ENCODE measurements at places on chromosomes 4 and X. TPM values are rescaled to one million over a fixed set of nuclear protein-coding genes. Genes with fewer than 3 reads are reported as not detected.

DNA sequence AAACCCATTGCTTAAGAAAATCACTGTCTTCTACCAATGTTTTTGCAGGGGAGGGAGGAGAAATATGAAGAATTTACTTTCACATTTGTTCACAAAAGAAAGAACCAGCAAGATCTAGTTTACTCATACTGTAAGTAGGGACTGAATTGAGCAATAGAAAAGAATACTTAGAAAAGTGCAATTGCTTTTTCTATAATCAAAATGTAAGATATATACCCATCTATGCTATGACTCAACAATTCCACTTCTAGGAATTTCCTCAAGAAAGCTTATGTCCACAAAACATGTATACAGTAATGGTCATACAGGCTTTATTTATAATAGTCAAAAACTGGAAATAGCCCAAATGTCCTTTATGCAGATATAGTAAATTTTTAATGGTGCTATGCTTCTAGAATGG lies 196.4 kb downstream of the LRBA start:
- peaks cover 24% of the 10 kb centered on the region for H3K36me3 ChIP-seq
- no peak overlapping the region for H3K27ac ChIP-seq
- H3K4me3 ChIP-seq = no peak overlapping the region
- no peaks in the 10 kb centered on the region for H3K27me3 ChIP-seq

DNA sequence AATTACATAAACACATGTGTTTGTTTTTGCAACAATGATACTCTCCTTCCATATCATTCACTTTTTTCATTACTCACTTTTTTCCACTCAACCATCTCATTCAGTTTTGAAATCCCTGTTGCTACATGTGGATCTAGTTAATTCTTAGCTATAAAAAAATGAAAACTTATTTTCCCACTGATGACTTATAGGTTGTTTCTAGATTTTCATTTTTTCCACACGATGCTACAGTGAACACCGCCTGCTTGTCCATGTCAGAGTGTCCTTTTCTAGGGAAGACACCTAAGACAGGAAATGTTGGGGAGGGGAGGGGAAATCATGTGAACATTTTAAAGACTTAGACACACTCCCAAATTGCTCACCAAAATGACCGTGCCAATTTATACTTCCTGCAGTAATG lies 70.2 kb downstream of the SUPT20HL2 start:
- peaks cover 2% of the 10 kb centered on the region for H3K27me3 ChIP-seq
- H3K27ac ChIP-seq = no peak overlapping the region
- no peaks in the 10 kb centered on the region for H3K36me3 ChIP-seq
- no peak overlapping the region for H3K4me3 ChIP-seq
- DNase-seq = no peak

The MAGEA9B gene
- not detected for total RNA-seq

GRCh38 chr4:21742326-21742725 lies 206.2 kb downstream of the KCNIP4 start:
- no peak overlapping the region for H3K27ac ChIP-seq
- no peaks in the 10 kb centered on the region for H3K4me1 ChIP-seq
- DNase-seq = no peak
- H3K4me3 ChIP-seq = no peak overlapping the region
- no peaks in the 10 kb centered on the region for H3K36me3 ChIP-seq

DNA sequence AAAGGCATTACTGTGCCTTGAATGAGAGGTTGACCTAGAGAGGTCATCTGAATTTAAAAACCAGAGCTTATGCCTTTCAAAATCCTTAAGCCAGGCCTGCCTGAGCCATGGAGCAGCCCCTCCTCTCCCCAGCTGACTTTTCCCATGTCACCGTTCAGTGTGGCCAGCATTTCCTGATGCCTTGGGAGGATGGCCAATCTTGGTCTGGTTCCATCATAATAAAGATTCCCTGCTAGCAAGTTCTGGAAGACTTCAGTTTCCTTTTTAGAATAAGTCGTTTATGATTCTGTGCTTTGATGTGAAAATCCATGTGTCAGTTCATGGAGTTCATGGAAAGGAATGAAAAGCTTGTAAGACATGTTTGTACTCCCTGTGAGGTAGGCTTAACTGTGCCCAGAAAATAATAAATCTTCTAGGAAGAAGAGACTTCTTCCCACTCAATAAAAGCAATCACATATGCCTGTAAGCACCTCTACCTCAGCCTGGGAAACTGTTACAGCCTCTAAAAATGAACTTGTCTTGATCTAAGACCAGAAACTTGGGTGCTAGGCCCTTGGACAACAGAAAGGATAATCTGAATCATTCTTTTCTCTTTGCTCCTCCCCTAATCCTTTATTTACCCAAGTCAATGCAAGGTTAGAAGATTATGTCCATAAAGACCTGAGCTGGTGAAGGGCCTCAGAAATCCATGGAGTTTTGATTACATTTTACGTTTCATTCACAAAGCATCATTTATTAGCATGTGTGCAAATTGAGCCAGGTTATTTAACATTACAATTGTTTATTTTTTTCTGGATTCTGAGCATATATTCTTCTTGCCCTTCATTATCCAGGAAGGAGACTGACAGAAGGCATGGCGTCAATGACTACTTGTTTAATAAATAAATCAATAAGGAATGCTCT lies 84.0 kb upstream of the TBC1D9 start:
- peaks cover 12% of the 10 kb centered on the region for H3K27me3 ChIP-seq
- no peaks in the 10 kb centered on the region for H3K36me3 ChIP-seq
- no peak overlapping the region for H3K4me3 ChIP-seq

DNA sequence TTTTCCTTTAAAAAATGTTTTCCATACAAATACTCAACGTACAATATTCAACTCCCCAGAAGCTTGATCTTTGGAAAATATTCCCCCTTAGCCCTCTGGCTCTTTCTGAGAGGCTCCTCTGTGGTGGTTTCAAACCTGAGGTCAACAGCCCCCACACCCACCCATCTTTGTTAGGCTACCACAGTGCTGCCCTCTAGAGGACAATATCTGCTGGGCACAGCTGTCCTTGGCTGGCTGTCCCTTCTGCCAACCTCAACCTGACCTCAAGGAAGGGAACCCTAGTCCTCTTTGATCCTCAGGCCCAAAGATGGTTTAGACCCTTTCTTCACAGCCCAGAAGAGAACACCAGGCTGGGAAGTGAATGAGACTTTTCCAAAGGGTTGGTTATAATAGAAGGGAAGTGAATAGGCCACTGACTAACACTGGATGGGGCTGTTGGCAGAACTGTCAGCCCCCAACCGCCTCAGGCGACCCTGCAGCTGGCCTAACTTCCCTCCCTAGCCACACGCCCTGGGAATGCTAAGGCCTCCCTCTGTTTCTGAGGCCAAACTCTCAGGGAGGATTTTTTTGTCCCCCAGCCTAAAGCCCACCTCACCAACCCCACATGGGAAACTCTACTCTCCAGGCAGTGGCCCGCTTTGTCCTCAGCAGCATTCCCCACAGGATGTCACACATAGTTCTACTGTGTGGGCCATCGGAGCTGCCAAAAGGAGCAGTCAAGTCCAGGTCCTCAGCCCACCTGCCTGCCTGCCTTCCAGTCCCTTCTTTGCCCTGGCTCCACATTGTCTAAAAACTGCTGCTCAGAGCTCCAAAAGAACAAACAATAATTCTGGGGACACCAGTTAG lies 34.3 kb downstream of the NYX start:
- no peak overlapping the region for H3K27ac ChIP-seq
- H3K27me3 ChIP-seq = no peaks in the 10 kb centered on the region
- no peaks in the 10 kb centered on the region for H3K36me3 ChIP-seq
- H3K4me1 ChIP-seq = peaks cover 2% of the 10 kb centered on the region

DNA sequence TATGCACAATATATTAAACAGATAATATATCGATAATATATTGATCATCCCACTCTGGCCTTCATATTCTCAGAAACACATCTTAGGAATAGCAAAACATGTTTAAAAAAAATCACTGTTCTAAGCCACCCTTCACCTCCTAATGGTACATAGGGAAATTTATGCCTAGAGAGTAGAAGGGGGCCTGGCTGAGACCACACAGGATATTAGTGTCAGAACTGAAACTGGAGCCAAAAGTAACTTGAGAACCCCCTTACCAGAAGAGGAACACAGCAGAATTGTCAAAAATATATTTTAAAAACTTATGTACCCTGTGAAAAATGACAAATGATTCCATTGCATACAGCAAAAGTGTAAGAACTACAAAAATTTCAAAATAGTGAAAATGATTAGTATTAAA lies 173.1 kb downstream of the VSIG4 start:
- H3K27ac ChIP-seq = peak overlapping the region; percentile 77
- peaks cover 26% of the 10 kb centered on the region for H3K4me1 ChIP-seq
- H3K4me3 ChIP-seq = no peak overlapping the region
- peaks cover 4% of the 10 kb centered on the region for H3K36me3 ChIP-seq

DNA sequence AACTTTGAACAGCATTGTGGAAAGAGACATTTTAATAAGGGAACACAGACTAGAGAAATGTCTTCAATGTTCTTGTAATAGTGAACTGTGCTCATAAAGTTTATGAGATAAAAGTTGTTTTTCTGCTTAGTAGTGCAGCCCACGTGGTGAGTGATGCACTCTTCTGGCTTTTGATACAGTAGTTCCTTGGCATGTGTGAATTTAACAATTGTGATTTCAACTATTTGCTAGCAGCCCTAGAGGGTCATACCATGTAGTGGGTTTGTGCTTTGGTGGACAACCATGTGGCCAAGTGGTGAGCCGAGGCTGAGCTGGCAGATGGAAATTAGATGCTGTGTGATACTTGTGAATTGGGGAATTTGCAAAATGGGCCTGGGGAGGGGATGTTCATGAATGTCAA lies 116.2 kb upstream of the SLC4A4 start:
- peaks cover 11% of the 10 kb centered on the region for H3K27me3 ChIP-seq

The SLC7A11 gene
- total RNA-seq = 1.1 TPM

GRCh38 chrX:23811108-23811651 lies 28.2 kb downstream of the SAT1 start:
- H3K27me3 ChIP-seq = peaks cover 6% of the 10 kb centered on the region
- H3K27ac ChIP-seq = no peak overlapping the region
- peaks cover 2% of the 10 kb centered on the region for H3K4me1 ChIP-seq
- H3K36me3 ChIP-seq = no peaks in the 10 kb centered on the region
- no peak overlapping the region for H3K4me3 ChIP-seq

- no peak overlapping the region for H3K27ac ChIP-seq
- no peak overlapping the region for H3K4me3 ChIP-seq
- H3K27me3 ChIP-seq = no peaks in the 10 kb centered on the region
- DNase-seq = no peak
Measured at GRCh38 chr4:169124661-169125060, 114.6 kb upstream of the CBR4 start.
